Esophagus squamous epithelium (tissue), 5 donors: ENCODE measurements at places on chromosomes 6 and 20.

DNA sequence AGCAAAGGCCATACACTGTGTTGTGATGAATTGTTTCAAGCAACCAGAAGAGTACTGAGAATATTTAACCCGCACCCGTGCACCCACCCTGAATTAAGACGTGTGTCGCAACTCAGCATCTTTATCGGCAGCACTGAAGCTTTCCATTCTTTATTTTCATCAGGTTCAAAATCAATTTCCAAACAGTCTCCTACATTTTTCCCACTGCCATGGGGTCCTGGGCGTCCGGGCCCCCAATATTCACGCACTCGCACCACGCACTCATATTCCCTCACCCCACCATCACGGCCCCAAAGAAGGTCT, 1.8 kb downstream of the LTB start:
- DNase-seq = no peak

- DNase-seq = no peak
These were observed 70.7 kb downstream of the SLX4IP start for GRCh38 chr20:10505827-10506226.

DNA sequence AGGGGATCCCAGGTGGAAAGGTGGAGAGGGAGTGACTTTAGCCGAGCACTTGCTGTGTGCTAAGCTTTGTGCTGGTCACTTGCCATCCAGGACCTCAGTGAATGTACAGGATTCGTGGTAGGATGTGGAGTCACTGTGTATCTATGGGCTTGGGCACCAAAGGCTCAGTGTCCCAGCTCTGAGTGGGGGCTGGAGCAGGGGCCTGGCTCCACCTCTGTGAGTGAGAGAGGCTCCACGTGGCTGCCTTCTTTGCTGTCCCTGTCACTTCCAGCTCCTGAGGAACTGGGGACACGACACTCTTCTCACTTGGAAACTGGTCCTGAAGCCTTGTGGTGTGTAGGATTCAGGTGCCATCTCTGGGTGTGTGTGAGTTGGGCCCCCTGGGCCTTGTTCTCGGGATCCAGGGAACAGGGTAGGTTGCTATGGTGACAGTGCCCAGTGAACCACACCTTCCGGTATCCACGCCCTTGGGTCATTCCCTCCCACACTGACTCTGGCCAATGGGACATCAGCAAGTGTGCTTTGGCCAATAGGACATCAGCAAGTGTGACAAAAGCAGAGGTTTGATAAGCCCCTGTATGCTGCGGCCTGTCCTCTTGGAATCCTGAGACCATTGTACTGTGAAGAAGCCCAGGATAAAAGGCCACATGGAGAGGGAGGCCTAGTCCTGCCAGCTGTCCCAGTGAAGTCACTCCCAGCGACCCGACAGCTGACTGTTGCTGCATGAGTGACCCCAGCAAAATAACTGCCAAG, 87.7 kb downstream of the CDH22 start:
- no peak for DNase-seq

- no peak for DNase-seq
These were observed 302.5 kb downstream of the DHX35 start for GRCh38 chr20:39264506-39265172.

GRCh38 chr6:16747232-16748024, 13.8 kb downstream of the ATXN1 start:
- no peak for DNase-seq

GRCh38 chr6:3063733-3064700, 4.3 kb upstream of the RIPK1 start:
- peak; percentile 68 for DNase-seq

GRCh38 chr6:142909686-142910085, 35.3 kb downstream of the HIVEP2 start:
- no peak for DNase-seq
